Stimulated activated CD4-positive, alpha-beta T cell treated with anti-CD3 and anti-CD28 coated beads, Interleukin-1b, Interleukin-23, amount 100 ng/mL, for 24 hours (primary cell): ENCODE measurements at places on chromosomes 4 and X.

- DNase-seq = no peak
These were observed 95.7 kb upstream of the GRIA3 start for GRCh38 chrX:123088331-123088730.

DNA sequence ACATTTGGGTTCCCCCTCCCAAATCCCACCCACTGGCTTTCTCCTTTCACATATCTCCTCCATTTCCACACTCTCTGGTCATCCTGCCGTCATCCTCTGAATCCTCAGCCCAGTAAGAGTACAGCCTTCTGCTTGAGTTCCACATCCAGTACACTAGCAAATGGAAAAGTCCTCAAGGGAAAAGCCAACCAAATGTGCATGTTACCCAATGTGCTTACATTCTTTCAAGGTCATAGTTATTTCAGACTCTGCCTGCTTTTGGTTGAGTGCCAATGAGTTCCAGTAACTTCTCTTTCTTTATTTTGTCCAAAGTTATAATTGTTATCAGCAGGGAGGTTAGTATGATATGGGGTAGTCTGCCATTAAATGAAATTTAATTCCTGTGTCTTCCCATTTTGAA, 78.1 kb downstream of the SRPX start:
- no peak for DNase-seq

DNA sequence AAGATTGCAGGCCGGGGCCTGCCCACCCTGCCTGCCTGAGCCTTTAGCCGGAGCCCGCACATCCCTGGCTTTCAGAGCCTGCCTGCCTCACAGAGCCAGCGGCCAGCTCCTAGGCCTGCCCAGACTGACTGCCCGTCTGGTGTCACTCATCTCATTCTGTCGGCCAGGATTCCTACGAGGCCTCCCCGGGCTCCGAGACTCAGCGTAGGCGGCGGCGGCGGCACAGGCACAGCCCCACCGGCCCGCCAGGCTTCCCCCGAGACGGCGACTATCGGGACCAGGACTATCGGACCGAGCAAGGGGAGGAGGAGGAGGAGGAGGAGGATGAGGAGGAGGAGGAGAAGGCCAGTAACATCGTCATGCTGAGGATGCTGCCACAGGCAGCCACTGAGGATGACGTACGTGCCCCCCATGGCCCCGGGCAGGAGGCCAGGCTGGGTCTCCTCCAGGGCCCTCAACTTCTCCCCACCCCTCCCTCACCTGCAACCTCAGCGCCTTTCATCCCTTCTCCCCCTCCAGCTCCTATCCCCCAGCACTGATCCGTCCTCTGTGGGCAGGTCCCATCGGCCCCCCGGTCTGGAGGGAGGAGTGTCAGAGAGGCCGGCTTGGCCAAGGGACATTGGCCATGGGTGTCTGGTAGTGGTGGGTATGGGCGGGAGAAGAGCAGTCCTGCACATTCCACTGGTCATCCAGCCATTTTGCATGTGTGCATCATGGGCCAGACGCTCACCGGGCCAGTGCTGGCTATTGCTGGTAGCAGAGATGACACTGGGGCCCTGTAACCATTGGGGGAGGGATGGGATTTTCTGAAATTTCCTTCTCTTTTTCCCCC, 22.6 kb upstream of the UBA1 start:
- no peak for DNase-seq

- no peak for DNase-seq
These were observed 10.4 kb downstream of the OGT start for GRCh38 chrX:71543316-71543715.

GRCh38 chrX:84248226-84248625, 60.2 kb upstream of the RPS6KA6 start:
- no peak for DNase-seq

DNA sequence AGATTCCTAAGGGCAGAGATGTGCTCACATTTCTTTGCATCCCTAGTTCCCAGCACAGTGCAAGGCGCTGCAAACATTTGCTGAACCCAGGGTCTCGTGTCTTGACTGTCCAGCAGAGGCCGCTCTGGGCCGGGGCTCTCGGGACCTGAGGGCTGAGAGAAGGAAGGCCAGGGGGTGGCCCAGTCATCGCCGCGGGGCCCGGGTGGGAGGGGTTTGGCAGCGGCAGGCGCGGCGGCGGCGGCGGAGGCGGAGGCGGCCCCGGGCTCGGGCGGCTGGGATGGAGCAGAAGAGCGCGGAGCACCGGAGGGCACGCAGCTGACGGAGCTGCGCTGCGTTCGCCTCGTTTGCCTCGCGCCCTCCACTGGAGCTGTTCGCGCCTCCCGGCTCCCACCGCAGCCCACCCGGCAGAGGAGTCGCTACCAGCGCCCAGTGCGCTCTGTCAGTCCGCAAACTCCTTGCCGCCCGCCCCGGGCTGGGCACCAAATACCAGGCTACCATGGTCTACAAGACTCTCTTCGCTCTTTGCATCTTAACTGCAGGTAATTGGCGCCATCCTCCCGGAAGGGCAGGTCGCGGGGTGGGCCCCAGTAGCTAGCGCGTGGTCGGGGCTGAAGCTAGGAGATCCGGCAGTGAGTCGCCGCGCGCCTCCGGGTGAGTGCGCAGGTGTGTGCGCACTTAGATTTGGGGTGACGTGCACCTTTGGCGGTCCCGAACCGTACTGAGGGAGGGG, at the start of gene PARM1:
Gene PARM1 (plus strand): TSS at position 285 of the 730 bp plus-strand sequence. CDS start 212 bp downstream, at position 497.
- no peak for DNase-seq

GRCh38 chrX:69021141-69021960, 143.9 kb downstream of the PJA1 start:
- DNase-seq = no peak

DNA sequence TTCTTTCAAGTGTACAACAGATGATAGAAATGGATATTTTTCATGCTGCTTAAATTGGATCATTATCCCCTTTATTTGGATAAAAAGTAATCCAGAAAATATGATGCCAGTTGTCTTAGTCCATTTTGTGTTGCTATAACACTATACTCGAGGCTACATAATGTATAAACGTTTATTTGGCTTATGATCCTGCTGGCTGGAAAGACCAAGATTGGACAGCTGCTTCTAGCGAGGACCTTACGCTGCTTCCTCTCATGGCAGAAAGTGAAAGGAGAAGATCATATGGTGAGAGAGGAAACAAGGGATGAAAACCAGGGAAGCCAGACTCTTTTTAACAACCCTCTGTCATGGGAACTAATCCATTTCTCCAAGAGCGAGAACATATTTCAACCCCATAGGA, 102.7 kb downstream of the TRAM1L1 start:
- no peak for DNase-seq

DNA sequence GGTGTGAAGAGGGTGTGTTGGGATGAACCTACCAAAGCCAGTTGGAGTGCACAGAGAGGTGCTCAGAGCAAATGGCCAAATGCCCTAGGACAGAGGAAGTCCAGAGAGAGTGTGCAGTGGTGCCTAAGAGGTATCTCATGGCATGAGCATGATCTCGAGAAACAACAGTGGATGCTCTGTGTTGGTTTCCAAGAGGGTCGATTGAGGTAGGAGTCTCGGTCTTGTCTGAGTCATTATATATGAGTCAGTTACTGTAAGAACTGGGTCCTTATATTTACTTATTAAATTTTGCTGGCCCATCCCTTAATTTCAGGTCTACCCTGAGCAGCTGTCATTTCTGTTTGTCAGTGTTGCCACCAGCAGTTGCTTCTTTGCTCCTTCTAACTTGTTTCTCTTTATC, 86.6 kb upstream of the TMEM150C start:
- no peak for DNase-seq
